ENCODE measurements at places on chromosomes 16 and 17. TPM values are rescaled to one million over a fixed set of nuclear protein-coding genes. Genes with fewer than 3 reads are reported as not detected.

ZSCAN10 gene
- polyA plus RNA-seq, result not detected

MYO15A gene
- 0.80 TPM for polyA plus RNA-seq

- no peak for DNase-seq
Measured at GRCh38 chr16:67800338-67800926, 5.9 kb downstream of the RANBP10 start.

- no peak for DNase-seq
Measured at GRCh38 chr16:87849419-87850008, 19.8 kb downstream of the SLC7A5 start.

DNA sequence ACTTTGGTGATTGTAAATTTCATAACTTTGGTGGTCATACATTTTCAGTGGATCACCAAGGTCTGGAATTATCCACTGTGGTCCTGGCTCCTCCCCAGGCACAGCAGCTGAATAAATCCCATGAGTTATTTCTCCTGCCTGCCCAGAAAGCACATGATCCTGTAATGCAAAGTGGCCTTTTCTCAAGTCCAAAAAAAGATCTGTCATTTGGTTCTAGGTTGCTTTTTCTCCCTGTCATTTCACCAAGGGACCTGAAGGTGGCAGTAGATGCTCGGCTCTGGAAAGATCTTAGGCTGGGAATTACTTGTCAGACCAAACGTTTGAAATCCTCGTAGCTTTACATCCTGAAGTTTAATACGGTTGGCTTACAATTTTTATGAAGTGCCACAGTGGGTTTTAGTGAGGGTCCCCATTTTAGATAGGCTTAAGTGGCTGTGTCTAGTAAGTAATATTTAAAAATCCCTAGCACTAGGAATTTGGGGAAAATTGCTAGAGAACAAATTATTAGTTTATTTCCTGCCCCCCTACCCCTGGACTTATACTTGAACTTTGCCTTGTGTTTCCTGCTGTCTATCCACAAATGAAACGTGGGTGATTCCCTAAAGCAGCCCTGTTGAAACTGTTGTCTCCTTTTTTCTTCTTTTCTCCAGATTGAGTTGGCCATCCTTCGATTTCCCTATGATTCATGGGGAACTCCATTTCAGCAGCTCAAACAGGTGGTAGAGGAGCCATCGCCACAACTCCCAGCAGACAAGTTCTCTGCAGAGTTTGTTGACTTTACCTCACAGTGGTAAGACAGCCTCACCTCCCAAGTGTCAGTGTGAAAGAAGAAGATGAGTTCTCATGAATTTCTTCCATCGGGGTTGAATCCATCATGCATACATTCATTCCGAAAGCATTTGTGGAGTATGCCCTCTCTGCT is 111.7 kb downstream of the MAP2K6 start:
- DNase-seq, result peak; percentile 77

DNA sequence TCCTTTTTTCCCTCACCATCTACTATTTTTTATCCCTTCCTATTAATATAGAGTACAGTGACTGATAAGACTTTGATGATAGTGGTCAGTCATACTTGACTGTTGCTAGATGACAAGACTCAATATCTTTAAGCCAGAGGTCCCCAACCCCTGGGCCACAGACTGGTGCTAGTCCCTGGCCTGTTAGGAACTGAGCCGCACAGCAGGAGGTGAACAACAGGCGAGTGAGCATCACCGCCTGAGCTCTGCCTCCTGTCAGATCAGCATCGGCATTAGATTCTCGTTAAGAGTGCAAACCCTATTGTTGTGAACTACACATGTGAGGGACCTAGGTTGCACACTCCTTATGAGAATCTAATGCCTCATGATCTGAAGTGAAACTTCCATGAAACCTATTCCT is 341.3 kb downstream of the BCAS3 start:
- no peak for DNase-seq

DNA sequence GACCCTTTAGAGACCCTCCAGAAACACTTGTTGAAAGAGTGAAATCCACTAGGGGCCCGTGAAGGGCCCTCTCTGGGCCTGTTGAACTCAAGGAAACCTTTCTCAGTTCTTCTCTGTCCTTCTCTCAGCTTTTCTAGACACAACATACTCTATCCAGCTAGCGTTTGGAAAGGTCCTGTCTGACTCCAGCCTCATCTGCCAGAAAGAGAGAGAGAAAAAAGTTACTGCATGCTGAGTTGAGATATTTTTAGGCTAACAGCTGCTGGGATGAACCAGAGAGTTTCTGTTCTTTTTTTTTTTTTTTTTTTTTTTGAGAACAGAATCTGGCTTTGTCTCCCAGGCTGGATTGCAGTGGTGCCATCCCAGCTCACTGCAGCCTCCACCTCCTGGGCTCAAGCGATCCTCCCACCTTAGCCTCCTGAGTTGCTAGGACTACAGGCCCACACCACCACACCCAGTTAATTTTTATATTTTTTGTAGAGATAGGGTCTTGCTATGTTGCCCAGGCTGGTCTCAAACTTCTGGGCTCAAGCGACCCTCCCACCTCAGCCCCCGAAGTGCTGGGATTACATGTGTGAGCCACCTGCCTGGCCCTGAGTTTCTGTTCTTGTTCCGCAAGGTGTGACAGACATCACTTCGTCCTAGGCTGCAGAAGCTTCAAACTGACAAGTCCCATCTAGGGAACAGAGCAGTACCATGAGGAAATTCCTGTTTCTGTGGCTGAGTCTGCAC is 14.9 kb upstream of the TEX2 start:
- no peak for DNase-seq

Data from kidney (tissue), 22 donors.